ENCODE measurements at places on chromosomes 5 and 9. TPM values are rescaled to one million over a fixed set of nuclear protein-coding genes. Genes with fewer than 3 reads are reported as not detected.

Gene ZNF608
- not detected for total RNA-seq

Gene GTF3C5
- 97.5 TPM for total RNA-seq

Gene IL17B
- total RNA-seq: not detected

Gene IFNA21
- not detected for total RNA-seq

Gene EGFLAM
- total RNA-seq: not detected

Gene EPB41L4B
- total RNA-seq: not detected

Gene PCDHGC4
- total RNA-seq: not detected

Gene ARAP3
- total RNA-seq: 17.0 TPM

GRCh38 chr9:109520475-109521132 lies 22.5 kb upstream of the PTPN3 start:
- peaks cover 4% of the 10 kb centered on the region for H3K27me3 ChIP-seq
- H3K4me1 ChIP-seq: peaks cover 1% of the 10 kb centered on the region
- H3K36me3 ChIP-seq: no peaks in the 10 kb centered on the region
- DNase-seq: no peak

DNA sequence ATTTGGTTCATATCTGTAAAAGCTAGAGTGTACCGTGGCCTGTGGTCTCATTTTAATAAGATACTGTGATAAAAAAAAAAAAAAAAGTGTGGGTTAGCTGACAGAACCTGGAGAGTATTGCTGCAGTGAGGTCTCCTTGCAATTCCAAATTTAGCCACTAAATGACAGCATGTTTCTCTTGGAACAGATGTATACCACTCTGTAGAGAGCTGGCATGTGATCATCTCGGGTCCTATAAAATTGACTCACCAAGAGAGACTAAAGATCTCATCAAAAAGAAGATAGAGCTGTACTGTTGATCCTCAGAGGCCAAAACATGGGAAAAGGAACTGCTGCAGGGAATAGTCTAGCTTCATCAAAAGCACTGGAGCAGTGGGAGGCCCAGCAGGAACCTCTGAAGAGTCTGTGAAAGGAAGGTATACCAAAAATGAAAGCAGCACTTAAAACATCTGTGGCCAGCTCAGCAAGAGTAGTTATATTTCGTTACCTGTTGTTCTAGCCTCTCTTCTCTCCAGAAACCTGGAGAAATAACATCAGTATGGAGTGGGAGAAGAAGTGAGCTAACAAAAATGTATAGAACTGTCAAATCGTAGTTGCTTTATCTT lies 826.8 kb downstream of the EFNA5 start:
- no peak overlapping the region for H3K27ac ChIP-seq
- H3K4me1 ChIP-seq: no peaks in the 10 kb centered on the region
- no peaks in the 10 kb centered on the region for H3K27me3 ChIP-seq
- H3K4me3 ChIP-seq: no peak overlapping the region
- no peak for DNase-seq

- H3K36me3 ChIP-seq: peaks cover 22% of the 10 kb centered on the region
- peaks cover 62% of the 10 kb centered on the region for H3K4me1 ChIP-seq
Observed at GRCh38 chr5:157540707-157541446, 34.7 kb downstream of the ADAM19 start.

DNA sequence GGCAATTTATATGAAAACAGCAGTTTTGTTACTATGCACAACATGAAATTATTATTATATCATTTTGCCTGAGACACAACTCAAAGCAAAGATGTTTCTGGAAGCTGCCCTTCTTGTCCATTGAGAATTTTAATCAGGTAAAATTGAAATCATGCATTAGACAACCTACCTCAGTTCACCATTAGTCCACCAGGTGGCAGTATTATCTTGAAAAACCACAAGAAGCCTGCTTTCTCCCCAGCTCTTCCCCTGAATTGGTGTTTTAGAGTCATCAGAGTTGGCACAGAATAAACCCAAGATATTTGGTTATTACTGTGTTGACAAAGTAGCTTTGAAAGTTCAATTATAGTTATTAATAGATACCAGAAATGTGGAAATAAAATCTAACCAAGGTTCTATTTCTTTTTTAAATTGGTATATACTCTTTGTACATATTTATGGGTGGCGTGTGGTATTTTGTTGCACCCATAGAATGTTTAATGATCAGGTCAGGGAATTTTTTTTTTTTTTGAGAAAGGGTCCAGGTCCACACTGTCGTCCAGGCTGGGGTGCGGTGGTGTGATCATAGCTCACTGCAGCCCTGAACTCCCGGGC lies 25.7 kb downstream of the UTP15 start:
- H3K27me3 ChIP-seq: peaks cover 4% of the 10 kb centered on the region
- no peak overlapping the region for H3K27ac ChIP-seq

DNA sequence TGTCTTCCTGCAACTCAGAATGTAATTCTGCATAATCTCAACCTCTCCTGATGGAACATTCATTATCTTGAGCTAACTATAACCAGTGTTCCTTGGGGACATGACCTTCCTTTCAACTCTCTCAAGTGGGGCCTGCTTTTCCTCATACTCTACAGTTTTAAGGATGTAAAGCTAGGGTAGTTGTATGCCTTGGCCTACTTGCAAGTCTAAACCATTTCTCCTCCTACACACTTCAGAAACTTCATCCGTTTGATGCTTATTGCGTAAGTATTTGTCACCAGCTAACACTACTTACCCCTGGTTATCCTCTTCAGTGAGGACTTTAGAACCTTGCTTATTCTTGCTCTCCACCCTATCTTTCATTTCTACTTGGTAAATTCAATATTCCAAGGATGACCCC lies 548.9 kb downstream of the HINT1 start:
- no peaks in the 10 kb centered on the region for H3K4me1 ChIP-seq
- H3K27me3 ChIP-seq: no peaks in the 10 kb centered on the region
- no peak overlapping the region for H3K27ac ChIP-seq
- H3K4me3 ChIP-seq: no peak overlapping the region

DNA sequence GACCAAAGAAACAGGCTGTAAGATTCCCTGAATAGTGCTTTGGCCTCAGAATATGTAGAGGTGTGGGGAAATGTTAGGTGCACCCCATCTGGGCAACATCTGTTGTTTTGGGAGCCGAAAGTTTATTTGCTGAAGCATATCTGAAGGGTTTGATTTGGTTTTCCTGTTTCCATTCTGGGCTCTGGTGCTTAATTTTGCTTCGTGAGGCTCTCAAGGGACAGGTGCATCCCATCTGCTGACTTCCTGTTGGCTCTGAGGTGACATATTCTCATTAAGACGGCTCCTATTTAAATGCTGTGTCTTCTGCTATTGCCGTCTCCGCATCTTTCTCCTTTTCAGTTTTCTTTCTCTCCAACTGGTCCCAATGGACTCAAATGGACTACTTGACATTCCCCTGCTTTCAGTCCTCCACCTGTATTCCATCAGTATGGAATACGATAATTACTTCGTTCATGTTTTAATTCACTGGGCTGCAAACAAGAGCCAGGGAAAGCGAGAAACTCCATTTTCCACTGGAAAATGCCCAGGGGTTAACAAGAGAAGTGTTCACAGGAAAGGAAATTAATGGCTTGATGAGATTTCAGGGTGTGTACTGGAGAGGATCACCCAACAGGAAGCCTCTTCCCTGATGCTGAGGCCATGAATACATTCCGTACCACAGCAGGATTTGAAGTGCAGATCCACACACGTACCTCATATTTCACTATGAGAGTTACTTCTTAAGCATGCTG lies 104.0 kb downstream of the MTX3 start:
- no peak overlapping the region for H3K27ac ChIP-seq
- H3K36me3 ChIP-seq: no peaks in the 10 kb centered on the region
- no peak for DNase-seq
- no peak overlapping the region for H3K4me3 ChIP-seq

GRCh38 chr5:65161655-65162054 lies 320.1 kb downstream of the ADAMTS6 start:
- H3K27ac ChIP-seq: no peak overlapping the region
- no peak for DNase-seq
- peaks cover 6% of the 10 kb centered on the region for H3K4me1 ChIP-seq
- no peak overlapping the region for H3K4me3 ChIP-seq
- peaks cover 2% of the 10 kb centered on the region for H3K27me3 ChIP-seq

DNA sequence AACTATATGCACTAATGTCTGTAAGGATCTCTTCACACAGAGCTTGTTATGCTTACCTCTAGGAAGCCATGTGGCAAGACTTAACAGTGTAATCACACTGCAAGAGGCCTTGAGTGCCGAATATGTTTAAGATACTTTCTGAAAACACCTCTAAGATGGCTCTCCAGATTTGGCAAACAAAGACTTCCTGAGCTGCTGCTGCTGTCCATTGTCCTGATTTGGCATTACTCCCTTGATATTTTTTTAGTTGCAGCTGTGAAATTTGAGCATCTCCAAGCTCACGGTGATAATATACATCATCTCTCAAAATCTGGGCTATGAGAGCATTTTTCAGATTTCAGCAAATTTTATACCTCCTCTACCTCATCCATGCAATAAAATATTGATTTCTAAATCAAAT lies 384.5 kb upstream of the CDH6 start:
- no peak for DNase-seq
- H3K4me3 ChIP-seq: no peak overlapping the region
- H3K36me3 ChIP-seq: no peaks in the 10 kb centered on the region
- H3K27me3 ChIP-seq: no peaks in the 10 kb centered on the region
- no peaks in the 10 kb centered on the region for H3K4me1 ChIP-seq

DNA sequence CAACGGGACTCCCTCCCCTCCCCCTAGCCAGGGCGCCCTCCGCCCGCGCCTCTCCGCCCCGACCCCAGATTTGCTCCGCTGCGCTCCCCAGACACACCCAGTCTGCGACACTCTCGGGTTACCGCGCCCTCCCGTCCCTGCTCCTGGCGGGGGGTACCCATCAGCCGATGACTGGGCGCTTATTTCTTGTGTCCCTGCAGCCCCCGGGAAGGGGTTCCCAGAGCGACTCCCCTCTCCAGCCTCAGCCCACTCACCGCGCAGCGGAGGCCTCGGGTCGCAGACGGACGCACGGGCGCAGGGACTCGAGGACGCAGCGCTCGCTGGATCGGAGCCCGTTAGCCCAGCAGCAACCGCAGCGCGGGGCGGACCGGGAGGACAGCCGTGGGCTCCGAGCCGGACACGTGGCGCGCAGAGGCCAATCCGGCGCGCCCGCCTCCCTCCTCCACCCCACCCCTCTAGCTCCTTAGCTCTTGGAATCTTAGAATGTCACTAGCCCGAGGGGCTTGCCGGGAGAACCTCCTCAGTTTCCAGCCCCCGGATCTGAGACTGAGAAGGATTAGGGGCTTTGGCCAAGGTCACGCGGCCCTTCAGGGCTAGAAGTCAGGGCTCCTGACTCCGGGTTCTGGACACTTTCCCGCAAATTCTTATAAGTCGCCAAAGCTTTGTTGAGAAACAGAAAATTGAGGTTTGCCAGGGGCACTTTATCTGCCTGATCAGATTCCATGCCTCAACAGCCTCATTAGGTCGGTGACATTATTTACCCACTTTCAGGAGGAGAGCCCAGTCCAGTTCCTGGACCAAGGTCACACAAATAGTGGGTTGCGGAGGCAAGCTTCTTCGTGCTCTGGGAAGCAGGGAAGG lies at the start of gene ANXA6:
Gene ANXA6, minus strand, starts transcription at position 354 of the 861 bp plus-strand sequence. CDS start 9,878 bp downstream, outside the sequence.
- peaks cover 2% of the 10 kb centered on the region for H3K27me3 ChIP-seq
- H3K4me1 ChIP-seq: peaks cover 44% of the 10 kb centered on the region
- peak within 1 kb of the TSS; percentile 95 for H3K27ac ChIP-seq

- H3K36me3 ChIP-seq: no peaks in the 10 kb centered on the region
- no peaks in the 10 kb centered on the region for H3K4me1 ChIP-seq
- H3K27me3 ChIP-seq: peaks cover 31% of the 10 kb centered on the region
- H3K27ac ChIP-seq: no peak overlapping the region
- DNase-seq: no peak
Observed at GRCh38 chr5:61621202-61621650, 289.2 kb downstream of the ZSWIM6 start.

GRCh38 chr5:169670769-169671525 lies 33.9 kb downstream of the DOCK2 start:
- H3K27ac ChIP-seq: no peak overlapping the region
- no peaks in the 10 kb centered on the region for H3K27me3 ChIP-seq
- peaks cover 9% of the 10 kb centered on the region for H3K4me1 ChIP-seq
- no peak for DNase-seq

GRCh38 chr9:129675620-129676019 lies 10.2 kb downstream of the PRRX2 start:
- no peaks in the 10 kb centered on the region for H3K4me1 ChIP-seq
- DNase-seq: no peak
- no peaks in the 10 kb centered on the region for H3K36me3 ChIP-seq
- no peak overlapping the region for H3K27ac ChIP-seq

All from activated naive CD8-positive, alpha-beta T cell treated with anti-CD3 and anti-CD28 coated beads, Interleukin-2, amount 10 ng/mL, durations not matched to agents 7 days and 5 days (primary cell).